Glutamatergic neuron (in vitro differentiated cells): ENCODE measurements at places on chromosomes 6 and 20.

- H3K36me3 ChIP-seq = peaks cover 3% of the 10 kb centered on the region
- H3K27ac ChIP-seq = peak overlapping the region; percentile 93
- peaks cover 38% of the 10 kb centered on the region for H3K4me1 ChIP-seq
- no peak for DNase-seq
These were observed 2.1 kb downstream of the FKBP1A start for GRCh38 chr20:1390581-1391403.

GRCh38 chr6:33136310-33136900, 55.9 kb downstream of the COL11A2 start:
- no peak overlapping the region for H3K4me3 ChIP-seq
- H3K27ac ChIP-seq = no peak overlapping the region
- DNase-seq = no peak
- H3K4me1 ChIP-seq = no peaks in the 10 kb centered on the region

DNA sequence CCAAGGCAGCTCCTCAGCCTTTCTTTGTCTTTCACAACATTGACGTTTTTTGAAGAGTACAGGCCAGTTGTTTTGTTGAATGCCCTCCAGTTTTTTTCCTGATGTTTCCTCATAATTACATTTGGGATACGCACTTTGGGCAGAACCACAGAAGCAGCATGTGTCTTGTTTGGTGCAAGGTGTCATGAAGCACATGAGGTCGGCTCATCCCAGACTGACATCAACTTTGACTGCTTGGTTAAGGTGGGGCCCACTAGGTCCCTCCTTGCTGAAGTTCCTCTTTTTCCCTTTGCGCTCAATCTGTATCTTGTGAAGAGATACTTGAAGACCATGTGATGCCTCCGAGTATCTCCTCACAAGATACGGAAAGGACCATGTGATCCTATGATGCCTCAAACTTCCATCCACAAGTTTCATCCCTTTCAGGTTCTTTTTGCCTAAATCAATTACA, 10.5 kb downstream of the SNAI1 start:
- no peaks in the 10 kb centered on the region for H3K36me3 ChIP-seq
- peaks cover 7% of the 10 kb centered on the region for H3K27me3 ChIP-seq
- peaks cover 22% of the 10 kb centered on the region for H3K4me1 ChIP-seq
- no peak for DNase-seq
- no peak overlapping the region for H3K27ac ChIP-seq

DNA sequence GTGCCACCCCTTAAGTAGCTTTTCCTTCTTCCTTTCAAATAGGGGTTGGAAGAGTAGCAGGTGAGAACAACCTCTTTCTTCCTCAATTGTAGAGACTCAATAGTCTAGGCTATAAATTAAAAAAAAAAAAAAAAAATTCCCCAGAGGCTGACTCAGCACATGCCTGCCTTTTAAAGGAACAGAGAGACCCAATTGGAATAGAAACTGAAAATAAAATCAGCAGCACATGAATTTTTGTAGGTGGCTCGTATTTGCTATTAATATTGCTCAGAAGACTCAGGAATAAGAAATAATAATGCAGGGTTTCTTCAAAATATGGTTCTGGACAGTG, 19.3 kb downstream of the TOP1 start:
- no peaks in the 10 kb centered on the region for H3K36me3 ChIP-seq
- no peak overlapping the region for H3K27ac ChIP-seq
- no peaks in the 10 kb centered on the region for H3K27me3 ChIP-seq
- DNase-seq = no peak
- peaks cover 47% of the 10 kb centered on the region for H3K4me1 ChIP-seq
- H3K4me3 ChIP-seq = no peak overlapping the region

GRCh38 chr6:74741646-74742045, 464.2 kb downstream of the COL12A1 start:
- H3K27me3 ChIP-seq = no peaks in the 10 kb centered on the region
- no peak overlapping the region for H3K27ac ChIP-seq
- H3K4me3 ChIP-seq = no peak overlapping the region
- no peaks in the 10 kb centered on the region for H3K36me3 ChIP-seq
- DNase-seq = peak; percentile 55

DNA sequence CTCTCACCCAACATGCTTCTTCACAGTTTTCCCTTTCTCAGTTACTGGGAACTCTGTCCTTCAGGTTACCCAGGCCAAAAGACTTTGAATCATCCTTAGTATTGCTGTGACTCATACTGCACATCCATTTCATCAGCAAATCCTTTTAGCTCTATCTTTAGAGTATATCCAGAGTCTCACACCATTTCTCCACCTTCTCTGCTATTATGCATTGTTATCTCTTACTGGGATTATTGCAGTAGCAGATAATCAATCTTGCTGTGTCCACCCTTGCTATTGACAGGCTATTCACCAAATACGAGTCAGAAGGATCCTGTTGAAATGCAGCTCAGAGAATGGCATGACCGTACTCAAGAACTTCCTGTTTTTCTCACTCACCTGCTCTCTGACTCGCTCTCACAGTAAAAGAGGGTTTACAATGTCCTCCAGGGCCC, 57.3 kb downstream of the BCKDHB start:
- H3K27ac ChIP-seq = no peak overlapping the region
- no peaks in the 10 kb centered on the region for H3K36me3 ChIP-seq
- no peak for DNase-seq
- no peaks in the 10 kb centered on the region for H3K27me3 ChIP-seq
- H3K4me1 ChIP-seq = no peaks in the 10 kb centered on the region

- no peak for DNase-seq
- H3K27me3 ChIP-seq = peaks cover 2% of the 10 kb centered on the region
- H3K4me1 ChIP-seq = peaks cover 4% of the 10 kb centered on the region
- H3K27ac ChIP-seq = no peak overlapping the region
- no peak overlapping the region for H3K4me3 ChIP-seq
- H3K36me3 ChIP-seq = no peaks in the 10 kb centered on the region
These were observed 14.7 kb downstream of the SESN1 start for GRCh38 chr6:109079981-109080380.

- H3K27ac ChIP-seq = no peak overlapping the region
- no peaks in the 10 kb centered on the region for H3K4me1 ChIP-seq
- H3K4me3 ChIP-seq = no peak overlapping the region
- H3K27me3 ChIP-seq = peaks cover 2% of the 10 kb centered on the region
These were observed 25.8 kb upstream of the SLC9A8 start for GRCh38 chr20:49786668-49787370.

GRCh38 chr6:14927398-14927797, 318.5 kb upstream of the JARID2 start:
- H3K27me3 ChIP-seq = peaks cover 2% of the 10 kb centered on the region
- no peak overlapping the region for H3K4me3 ChIP-seq
- peaks cover 28% of the 10 kb centered on the region for H3K4me1 ChIP-seq
- H3K27ac ChIP-seq = no peak overlapping the region
- DNase-seq = no peak
- H3K36me3 ChIP-seq = no peaks in the 10 kb centered on the region

- no peaks in the 10 kb centered on the region for H3K36me3 ChIP-seq
- peaks cover 2% of the 10 kb centered on the region for H3K27me3 ChIP-seq
- DNase-seq = no peak
- H3K4me3 ChIP-seq = no peak overlapping the region
- H3K27ac ChIP-seq = no peak overlapping the region
These were observed 158.2 kb downstream of the AKAP7 start for GRCh38 chr6:131293472-131293911.

DNA sequence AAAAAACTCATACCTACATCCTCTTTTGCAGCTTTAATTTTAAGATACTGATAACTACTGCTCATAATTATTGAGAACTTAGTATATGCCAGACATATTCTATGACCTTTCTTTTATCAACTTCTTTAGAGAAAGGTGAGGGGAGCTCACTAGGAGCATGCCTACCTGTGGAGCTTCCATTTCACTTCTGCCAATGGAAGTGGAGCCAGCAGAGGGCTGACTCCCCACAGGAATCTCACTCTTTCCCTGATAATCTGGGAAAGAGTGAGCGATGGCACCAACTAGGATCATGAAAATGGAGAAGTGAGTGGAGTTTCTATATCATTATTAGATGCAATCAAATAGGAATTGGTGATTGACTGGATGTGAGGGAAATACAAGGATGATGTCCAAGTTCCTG, 484.9 kb downstream of the LMBRD1 start:
- no peak overlapping the region for H3K27ac ChIP-seq
- H3K4me1 ChIP-seq = no peaks in the 10 kb centered on the region
- no peak overlapping the region for H3K4me3 ChIP-seq
- no peak for DNase-seq
- H3K36me3 ChIP-seq = no peaks in the 10 kb centered on the region
- H3K27me3 ChIP-seq = no peaks in the 10 kb centered on the region

DNA sequence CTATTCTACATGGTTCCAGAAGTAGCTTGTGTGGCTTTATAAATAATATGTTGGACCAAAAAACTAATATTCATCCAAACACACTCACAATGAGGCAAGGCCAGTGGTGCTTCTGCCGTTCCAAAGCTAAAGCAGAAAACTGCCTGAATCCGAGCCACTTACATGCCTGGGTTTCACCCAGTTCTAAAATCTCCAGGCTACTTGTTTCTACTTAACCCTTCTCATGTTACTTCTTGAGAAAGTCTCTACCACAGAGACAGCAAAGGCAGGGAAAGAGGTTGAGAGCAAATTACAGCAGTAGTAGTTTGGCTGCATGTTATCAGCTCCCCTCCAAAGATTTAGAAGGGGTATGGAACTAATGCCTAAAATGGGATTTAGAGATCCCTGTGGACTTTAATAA, 62.0 kb downstream of the FAXC start:
- H3K4me3 ChIP-seq = no peak overlapping the region
- DNase-seq = no peak
- H3K4me1 ChIP-seq = peaks cover 6% of the 10 kb centered on the region
- no peak overlapping the region for H3K27ac ChIP-seq
- H3K27me3 ChIP-seq = peaks cover 1% of the 10 kb centered on the region

DNA sequence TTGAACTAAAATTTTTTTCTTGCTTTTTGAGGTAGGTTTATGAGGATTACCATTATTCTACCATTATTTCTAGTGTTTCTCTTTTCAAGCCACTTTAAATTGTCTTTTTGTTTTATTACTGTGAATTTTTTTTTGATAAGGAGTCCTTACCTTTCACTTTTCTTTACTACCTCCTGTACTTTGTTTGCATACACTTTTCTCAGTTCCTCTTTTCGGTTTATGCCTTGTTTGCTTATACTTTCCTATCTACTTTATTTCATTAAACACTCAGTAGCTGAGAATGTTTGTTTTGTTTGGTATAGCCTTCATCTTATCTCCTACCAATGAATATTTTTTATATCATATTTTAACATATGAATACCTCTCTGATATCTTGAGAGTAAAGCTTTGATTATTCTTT, 147.9 kb downstream of the TFAP2B start:
- no peak overlapping the region for H3K4me3 ChIP-seq
- no peaks in the 10 kb centered on the region for H3K36me3 ChIP-seq
- H3K4me1 ChIP-seq = no peaks in the 10 kb centered on the region

DNA sequence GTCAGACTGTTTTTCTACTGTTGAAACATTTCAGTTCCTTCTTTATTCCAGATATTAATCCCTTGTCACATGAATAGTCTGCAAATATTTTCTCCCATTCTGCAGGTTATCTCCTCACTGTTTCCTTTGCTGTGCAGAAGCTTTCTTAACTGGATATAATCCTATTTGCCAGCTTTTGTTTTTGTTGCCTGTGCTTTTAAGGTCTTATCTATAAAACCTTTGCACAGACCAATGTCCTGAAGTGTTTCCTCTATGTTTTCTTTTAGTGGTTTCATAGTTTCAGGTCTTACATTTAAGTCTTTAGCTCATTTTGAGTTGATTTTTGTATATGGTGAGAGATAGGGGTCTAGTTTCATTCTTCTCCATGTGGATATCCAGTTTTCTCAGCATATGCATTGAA, 19.2 kb downstream of the NCOA6 start:
- no peak for DNase-seq
- H3K36me3 ChIP-seq = no peaks in the 10 kb centered on the region
- no peaks in the 10 kb centered on the region for H3K27me3 ChIP-seq
- no peak overlapping the region for H3K27ac ChIP-seq

DNA sequence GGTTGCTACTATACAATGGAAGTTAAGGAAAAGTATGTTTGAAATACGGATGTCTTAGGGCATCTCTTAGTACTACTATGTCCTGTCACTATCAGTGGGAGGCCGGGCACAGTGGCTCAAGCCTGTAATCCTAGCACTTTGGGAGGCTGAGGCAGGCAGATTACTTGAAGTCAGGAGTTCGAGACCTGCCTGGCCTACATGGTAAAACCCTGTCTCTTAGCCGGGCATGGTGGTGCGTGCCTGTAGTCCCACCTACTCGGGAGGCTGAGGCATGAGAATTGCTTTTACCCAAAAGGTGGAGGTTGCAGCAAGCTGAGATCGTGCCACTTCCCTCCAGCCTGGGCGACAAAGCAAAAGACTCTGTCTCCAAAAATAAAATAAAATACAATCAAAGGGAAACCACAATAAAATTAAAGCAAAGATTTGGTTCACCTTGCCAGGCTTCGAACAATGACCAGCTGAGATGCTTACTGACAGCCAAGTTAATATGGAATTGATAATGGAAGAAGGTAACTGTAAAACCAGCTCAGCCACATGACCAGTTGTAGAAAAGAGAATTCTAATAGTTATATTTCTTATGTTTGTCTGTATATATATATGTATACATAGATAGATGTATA, 6.5 kb downstream of the CD24 start:
- H3K36me3 ChIP-seq = peaks cover 14% of the 10 kb centered on the region
- H3K27me3 ChIP-seq = peaks cover 2% of the 10 kb centered on the region
- no peak overlapping the region for H3K4me3 ChIP-seq

DNA sequence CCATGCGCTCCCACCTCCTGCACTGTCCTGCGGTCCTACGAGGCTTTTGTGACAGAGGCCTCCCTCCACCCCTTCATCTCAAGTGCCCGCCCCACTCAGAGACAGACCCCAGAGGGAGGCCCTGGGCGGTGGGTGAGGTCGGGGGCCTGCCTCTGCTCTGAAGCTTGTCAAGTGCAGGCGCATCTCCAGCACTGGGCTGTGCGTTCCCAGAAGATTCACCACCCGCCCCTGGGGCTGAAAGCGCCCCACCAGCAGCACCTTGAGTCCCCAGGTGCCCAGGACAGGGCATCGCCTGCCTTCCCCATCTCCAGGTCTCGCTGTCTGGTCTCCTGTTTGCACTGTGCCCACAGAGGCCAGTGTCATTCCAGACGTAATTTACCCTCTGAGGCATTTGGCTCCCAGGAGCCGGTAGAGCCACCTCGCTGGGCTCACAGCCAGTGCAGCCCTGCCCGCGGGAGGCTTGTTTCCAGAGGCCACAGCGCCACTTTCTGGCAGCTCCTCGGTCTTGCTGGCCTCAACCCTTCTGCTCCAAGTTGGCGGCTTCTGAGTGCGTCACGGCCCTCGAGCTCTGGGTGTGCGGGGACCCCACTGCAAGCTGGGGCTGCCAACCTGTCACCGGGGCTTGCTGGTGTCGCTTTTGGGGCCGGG, 191.1 kb downstream of the TAF4 start:
- no peak overlapping the region for H3K4me3 ChIP-seq
- peak; percentile 46 for DNase-seq
- H3K27me3 ChIP-seq = peaks cover 11% of the 10 kb centered on the region
- H3K36me3 ChIP-seq = no peaks in the 10 kb centered on the region
- H3K4me1 ChIP-seq = no peaks in the 10 kb centered on the region

DNA sequence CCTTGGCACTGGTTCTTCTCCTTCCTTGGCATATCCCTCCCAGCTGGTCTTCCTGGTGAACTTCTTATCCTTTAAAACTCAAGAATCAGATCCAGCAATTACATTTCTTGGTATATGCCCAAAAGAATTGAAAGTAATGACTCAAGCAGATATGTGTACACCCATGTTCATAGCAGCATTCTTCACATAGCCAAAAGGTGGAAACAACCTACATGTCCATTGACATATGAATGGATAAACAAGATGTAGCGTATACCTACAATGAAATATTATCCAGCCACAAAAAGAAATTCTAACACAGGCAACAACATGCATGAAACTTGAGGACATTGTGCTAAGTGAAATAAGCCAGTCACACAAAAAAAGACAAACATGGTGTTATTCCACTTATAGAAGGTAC, 103.7 kb upstream of the NT5E start:
- H3K27ac ChIP-seq = no peak overlapping the region
- H3K36me3 ChIP-seq = no peaks in the 10 kb centered on the region
- peaks cover 2% of the 10 kb centered on the region for H3K27me3 ChIP-seq
- H3K4me3 ChIP-seq = no peak overlapping the region
